ENCODE measurements at places on chromosomes 6 and 20.

GRCh38 chr20:3406481-3407039 lies 909 bp downstream of the DNAAF9 start:
- DNase-seq: peak; percentile 63

DNA sequence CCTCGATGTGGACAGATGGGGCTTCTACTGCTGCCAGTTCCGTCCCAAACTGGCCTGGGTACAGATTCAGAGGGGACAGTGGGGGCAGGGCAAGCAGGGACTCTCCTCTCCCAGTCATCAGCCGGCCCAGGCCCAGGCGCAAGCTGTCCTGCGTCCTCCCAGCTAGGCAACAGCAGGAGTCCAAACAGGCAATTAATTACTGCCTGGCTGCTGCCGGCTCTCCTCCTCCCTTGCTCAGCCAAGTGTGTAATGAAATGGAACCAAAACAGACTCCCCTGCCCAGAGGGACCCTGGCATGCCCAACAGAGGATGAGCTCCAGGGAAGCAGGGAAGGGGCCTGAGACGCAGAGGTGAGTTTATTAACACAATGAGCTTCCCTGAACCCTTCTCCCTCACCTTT lies 17.8 kb upstream of the SLC32A1 start:
- peak; percentile 22 for DNase-seq

DNA sequence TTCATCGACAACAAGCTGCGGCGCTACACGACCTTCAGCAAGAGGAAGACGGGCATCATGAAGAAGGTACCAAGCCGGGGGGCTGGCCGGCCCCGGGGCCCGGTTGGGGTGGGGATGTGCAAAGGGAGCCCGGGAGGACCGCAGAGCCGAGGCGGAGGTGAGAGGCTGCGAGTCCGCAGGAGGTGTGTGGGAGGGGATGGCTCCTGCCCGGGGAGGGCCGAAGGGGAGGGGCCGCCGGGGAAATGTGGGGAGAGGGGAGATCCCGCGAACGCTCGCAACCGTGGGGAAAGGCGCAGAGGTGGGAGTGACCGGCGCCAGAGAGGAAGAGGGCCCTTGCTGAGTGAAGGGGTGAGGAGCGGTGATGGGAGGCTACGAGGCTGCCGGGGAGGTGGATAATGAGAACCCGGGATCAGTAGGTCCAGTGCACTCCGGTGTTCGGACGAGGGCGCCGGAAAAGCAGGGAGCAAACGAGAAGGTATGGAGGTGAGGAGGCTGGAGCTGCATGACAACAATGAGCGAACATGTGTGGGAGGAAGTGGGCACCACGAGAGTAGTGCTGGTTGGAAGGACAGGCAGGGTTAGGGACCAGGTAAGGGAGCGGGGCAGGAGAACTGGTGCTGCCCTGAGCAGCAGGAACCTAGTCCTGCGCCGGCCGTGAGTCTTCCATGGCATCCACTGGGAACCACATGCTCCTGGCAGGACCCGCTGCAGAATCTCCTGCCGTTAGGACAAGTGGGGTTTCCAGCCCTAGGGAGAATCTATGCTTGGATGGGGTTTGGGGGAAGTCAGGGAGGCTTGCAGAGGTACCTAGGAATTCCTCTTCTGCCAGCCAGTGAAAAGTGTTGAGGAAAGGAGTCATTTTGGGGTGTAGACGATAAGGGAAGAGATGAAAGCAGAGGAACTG lies 1.3 kb downstream of the SRF start:
- DNase-seq: peak; percentile 49

- no peak for DNase-seq
Observed at GRCh38 chr20:20251836-20252235, 116.1 kb upstream of the INSM1 start.

- no peak for DNase-seq
Observed at GRCh38 chr20:59042151-59042795, at the start of gene PRELID3B. PRELID3B (minus strand) TSS chr20:59042786; CDS start chr20:59042730, 56 bp downstream.

- peak; percentile 78 for DNase-seq
Observed at GRCh38 chr20:44720621-44720996, 5.4 kb downstream of the CCN5 start.

DNA sequence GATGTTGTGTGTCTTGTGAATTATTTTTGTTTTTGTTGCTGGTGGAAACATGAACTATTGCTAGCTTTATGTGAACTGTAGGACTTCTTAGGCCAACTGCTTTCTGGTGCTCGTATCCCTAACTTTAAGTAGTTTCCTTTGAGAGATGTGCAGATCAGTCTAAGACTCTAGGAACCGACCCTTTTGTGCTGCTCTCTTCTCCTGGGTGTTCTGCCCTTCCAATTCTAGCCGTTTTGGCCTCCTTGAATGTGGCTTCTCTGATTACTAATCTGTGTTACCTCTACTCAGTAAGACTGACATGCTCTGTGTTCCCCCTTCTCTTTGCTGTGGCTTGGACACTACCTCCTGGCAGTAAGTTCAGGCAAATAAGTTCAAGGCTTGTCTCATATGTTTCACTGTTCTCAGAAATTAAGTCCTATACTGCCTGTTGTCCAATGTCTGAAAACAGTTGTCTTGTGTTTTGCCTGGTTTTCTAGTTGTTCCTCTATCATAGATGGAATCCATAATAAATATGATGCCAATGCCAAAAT lies 58.0 kb downstream of the FOXO3 start:
- no peak for DNase-seq

DNA sequence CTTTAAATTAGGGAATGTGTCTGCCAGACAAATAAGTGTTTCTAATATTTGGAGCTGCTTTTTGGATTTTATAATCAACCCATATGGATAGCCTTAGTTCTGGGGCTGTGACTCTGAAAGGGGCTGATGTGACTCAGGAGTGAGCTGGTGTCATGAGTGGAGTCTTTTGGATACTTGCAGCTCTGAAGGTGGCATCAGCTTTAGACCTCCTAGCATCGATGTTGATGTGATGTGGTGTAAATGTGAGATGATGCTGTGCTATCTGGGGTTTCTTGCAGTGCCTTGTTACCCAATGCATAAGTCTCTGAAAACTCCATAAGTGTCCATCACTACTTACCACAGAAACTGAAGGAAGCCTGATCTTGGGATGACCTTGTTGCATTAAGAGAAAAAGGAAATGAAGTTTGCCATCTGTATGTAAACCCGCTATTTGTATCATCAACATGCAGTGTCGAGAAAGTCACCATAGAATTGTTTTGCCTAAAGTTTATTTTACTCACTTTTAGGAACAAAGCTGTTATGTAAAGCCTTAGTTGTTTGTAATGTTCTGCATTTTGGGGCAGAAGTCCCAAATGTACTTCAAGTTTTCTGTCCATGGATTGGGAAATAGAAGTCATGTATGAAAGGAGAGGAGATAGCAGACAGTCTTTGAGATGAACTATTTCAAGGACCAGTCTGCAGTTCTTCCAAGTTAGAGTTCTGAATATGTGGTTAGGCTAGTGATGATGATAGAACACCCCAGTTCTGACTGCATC lies 8.0 kb downstream of the FOXO3 start:
- no peak for DNase-seq

GRCh38 chr20:58344741-58345140 lies 35.2 kb downstream of the RAB22A start:
- DNase-seq: no peak

DNA sequence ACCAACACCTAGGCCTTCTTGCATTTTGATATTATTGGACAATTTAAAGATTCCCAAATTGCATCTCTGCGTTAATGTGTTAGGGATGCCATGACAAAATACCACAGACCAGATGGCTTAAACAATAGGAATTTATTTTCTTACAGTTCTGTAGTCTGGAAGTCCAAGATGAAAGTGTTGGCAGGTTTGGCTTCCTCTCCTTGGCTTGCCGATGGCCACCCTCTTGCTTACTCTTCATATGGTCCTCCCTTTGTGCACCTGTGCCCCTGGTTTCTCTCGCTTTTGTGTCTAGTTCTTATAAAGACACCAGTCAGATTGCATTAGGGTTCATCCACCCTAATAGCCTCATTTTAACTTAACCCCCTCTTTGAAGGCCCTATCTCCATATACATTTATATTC lies 842.4 kb upstream of the FLRT3 start:
- DNase-seq: no peak

GRCh38 chr20:50710492-50711063 lies 19.2 kb upstream of the RIPOR3 start:
- no peak for DNase-seq

DNA sequence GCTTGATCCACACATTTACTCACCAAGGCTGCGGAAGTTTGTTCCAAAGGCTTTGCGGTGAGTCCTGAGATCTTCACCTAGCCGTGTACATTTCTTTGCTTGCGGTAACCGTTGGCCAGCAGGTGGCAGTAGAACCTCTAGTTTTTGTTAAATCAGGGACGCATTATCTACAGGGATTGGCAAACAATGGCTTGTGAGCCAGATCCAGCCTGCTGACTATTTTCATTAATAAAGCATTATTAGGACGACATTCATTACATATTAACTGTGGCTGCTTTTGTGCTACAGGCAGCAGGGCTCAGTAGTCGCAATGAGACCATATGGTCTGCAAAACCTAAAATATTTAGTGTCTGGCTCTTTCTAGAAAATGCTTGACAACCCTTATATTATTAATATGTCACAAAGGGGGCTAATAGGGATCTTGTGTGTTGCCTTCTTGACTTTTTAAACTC lies 174.1 kb downstream of the DOK5 start:
- DNase-seq: peak; percentile 83

- no peak for DNase-seq
Observed at GRCh38 chr6:37602346-37602745, 95.3 kb downstream of the MDGA1 start.

GRCh38 chr6:89291256-89291819 lies 23.8 kb downstream of the GABRR2 start:
- DNase-seq: no peak

DNA sequence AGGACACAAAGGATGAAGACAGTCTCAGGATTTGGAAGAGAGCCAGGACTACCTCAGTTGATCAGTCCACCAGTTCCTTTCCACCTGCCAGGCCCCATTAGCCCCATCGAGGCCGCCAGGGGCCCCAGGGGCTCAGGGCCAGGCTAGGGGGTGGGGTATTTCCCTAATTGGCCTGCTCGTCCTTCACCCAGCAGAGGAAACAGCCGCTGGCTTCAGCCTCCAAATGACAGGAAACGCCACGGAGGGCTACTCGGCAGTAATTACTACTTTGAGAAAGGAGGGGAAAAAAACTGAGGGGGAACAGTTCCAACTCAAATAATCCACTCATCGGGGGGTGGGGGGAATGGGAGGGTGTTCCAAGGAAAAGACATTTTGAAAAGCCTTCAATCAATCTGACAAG lies 42.7 kb downstream of the MAFB start:
- DNase-seq: no peak

GRCh38 chr6:116314218-116314617 lies 34.5 kb upstream of the TSPYL1 start:
- no peak for DNase-seq

DNA sequence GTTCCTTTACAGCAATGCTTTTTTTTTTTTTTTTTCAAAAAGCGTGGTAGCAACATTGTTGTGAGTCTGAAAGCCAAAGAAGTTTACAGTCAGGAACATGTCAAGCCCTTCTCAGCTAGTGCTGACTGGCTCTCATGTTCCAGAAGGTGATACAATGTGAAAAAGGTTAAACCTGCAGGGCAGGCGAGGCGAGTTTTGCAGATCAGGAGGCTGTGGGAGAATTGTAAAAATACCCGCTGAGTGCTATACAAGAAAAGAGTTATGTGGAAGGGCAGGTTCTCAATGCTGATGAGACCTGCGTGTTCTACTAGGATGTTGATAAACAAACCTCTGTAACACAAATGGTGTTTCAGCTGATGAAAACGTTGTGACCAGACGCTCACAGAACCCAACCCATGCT lies 30.9 kb upstream of the RPP40 start:
- DNase-seq: no peak

DNA sequence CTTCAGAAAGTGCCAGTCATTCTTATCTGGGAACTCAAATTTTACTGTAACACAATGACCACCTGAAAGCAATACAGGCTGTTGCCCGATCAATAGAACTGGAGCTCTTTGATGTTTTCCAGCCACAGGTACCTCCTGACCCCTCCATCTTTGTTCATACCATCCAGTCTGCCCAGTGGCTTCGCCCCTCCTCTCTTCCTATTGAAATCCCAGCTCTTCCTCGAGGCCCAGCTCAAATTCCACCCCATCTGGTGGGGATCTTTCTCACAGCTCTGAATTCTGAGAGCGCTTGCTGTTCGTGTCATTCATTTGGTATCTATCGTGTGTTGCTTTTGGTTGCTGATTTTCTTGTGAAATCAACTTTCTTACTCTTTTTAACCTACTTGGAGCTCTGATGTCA lies 87.9 kb upstream of the CNKSR3 start:
- no peak for DNase-seq

DNA sequence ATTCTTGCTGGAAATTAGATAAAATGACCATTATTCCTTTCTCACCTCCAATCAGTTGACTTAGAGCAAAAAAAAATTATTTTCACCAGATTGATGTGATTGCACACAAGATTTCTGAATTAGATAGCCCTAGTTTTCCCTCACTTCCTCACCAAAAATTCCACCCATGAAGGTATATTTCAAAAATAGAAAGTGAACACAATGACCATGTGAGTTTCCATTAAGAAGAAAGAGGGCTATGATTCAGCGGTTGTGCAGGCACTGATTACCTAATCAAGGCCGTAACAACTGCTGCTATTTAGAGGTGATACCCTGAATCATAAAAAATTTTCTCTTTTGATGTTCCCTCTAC lies 19.5 kb upstream of the RALGAPA2 start:
- no peak for DNase-seq

DNA sequence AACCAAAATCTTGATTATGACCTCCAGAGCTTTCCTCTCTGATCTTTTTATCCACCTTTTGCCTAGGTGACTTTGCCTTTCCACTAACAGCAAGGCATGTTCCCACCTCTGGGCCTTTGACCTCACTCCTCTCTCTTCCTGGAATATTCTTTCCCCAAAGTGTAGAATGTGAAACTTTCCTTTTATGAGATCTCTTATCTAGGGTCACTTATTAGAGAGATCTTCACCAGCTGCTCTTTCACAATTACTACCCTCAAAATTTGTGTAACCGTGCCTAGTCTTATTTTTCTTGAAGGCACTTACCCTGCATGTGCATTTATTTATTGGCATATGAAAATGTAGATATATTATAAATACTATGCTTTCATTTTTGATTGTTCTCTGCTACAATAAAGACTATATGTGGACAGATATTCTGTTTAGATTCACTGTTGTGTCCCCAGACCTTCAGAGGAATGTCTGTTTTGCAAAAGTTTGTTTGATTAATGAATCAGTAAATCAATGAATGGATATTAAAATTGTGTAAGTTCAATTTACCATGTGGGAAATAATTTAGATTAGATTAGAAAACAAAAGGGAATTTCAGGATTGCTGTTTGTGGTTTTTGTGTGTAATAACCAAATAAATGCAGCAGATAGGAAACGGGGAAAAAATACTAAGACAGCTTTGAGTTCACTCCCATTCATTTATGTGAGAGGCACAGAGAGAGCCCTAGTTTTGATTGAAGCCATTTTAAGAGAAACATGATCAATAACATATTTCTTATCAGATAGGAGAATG lies 207.0 kb downstream of the ADGB start:
- DNase-seq: no peak

DNA sequence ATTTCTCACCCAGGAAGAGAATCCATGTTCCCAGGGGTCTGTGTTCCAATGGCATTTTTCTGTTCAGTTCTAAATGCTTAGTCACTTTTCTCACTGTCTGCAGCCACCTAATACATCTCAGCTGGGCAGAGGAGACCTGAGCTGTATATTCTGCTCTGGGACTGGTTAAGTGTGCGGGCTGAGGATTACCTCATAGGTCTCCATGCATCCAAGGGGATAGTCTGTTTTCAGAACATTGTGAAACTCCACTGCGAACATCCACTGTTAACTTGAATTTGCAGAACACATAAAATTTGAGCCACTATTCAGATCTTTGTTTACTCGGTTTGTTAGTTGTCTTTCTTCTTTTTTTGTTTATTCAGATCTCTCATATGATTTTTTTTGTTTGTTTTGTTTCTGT lies 947.1 kb downstream of the TFAP2A start:
- no peak for DNase-seq
